ENCODE measurements at places on chromosomes 13 and 19. TPM values are rescaled to one million over a fixed set of nuclear protein-coding genes. Genes with fewer than 3 reads are reported as not detected.

DNA sequence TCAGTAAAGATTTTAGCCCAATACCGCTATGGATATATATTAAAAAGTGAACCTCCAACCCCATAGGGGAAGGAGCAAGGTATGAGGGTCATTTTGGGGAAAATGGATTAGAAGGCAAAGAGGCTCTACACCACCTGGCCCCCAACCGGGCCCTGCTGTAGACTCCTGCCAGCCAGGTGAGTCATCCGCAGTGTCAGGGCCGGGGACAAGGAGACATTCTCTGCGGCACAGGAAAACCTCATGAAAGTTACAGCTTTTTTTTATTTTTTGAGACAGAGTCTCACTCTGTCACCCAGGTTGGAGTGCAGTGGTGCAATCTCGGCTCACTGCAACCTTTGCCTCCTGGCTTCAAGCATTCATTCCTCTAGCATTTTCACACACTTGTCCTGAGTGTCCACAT is 32.0 kb downstream of the ZFR2 start:
- DNase-seq, result no peak

- DNase-seq, result peak; percentile 38
Measured at GRCh38 chr19:7595466-7596133, at the start of gene CAMSAP3. TSS of gene CAMSAP3 (plus strand) at chr19:7595863. CDS start at chr19:7596003, 140 bp downstream.

- peak; percentile 56 for DNase-seq
Measured at GRCh38 chr13:43786766-43787517, at the start of gene ENOX1. TSS of gene ENOX1 (minus strand) at chr13:43786972.

DNA sequence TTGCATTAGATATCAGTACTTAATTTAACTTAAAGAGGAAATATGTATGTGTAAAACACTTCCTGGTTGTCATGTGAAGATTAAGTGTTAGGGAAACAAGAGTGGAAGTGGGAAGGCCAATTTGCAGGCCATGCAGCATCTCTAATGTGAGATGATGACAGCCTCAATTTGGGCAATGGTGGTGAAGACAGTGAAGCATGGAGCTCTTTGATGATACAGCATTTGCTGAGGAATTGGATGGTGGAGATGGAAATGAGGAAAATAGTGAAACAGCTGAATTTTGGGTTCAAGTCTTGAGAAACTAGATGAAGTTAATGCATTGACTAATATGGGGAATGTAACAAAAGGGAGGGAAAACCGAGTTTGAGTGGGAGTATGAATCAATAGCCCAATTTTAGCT is 231.7 kb upstream of the MIR17HG start:
- DNase-seq, result no peak

Gene CABP5
- not detected for total RNA-seq

Gene CGB7
- not detected for total RNA-seq
